ENCODE measurements at places on chromosomes 13 and 19. TPM values are rescaled to one million over a fixed set of nuclear protein-coding genes. Genes with fewer than 3 reads are reported as not detected.

Gene GRIN3B
- 2.4 TPM for total RNA-seq

Gene FFAR1
- total RNA-seq = not detected

Gene SIGLEC7
- total RNA-seq = not detected

DNA sequence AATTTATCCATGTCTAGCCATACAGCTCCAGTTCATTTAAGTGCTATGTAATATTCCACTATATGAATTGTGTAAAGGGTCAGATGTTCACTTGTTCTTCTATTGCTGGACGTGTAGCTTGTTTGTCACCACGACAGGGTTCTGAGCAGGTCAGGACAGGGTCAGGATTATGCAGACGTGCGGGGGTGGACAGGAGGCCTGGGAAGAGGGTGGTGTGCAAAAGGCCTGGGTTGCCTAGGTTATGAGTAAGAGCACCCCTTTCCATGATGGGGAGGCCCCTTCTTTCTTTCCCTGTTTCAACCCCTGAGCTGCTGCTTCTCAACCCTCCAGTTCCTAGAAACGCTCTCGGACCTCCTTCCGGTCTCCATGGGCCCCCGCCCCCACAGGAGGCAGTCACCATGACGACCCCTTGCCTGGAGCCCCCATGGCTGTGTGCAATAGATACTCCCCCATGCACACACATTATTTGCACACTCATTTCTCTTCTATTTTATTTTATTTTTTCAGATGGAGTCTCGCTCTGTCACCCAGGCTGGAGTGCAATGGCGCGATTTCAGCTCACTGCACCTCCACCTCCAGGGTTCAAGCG, 2.0 kb downstream of the EXOC3L2 start:
- no peak for DNase-seq

DNA sequence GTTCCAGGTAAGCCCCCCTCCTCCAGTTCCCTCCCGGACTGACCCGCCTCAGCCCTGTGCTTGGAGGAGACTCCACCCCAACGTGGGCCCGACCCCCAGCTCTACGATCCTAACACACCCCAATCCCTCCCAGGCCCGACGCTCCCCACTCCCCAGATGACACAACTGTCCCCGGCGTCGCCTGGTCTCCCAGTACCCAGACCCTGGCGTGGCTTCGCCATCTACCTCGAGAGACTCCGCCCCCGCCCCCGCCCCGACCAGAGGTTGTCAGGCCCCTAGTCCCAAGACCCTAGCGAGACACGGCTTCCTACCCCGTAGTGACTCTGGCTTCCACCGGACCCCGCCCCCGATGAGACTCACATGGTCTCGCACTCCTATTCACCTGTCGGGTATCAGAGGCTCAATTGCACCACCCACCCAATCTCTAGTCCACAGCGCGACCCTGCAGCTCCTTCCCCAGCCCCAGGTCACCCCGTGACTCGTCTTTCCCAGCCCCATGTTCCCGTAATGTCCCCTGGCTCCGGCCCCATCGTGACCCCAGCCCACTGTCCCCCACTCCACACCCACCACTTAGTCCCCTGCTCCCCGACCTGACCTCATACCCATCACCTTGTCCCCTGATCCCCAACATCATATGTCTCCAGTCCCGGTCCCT, 2.9 kb downstream of the CD37 start:
- no peak for DNase-seq

- no peak for DNase-seq
Observed at GRCh38 chr13:53136554-53137215, 108.1 kb downstream of the OLFM4 start.

Measured in renal cortical epithelial cell (primary cell).